CD4-positive, alpha-beta T cell treated with Interleukin-4 for 4 hours (primary cell): ENCODE measurements at places on chromosomes 13 and 19.

- no peak for DNase-seq
Measured at GRCh38 chr19:33052352-33052972, 12.2 kb downstream of the RHPN2 start.

DNA sequence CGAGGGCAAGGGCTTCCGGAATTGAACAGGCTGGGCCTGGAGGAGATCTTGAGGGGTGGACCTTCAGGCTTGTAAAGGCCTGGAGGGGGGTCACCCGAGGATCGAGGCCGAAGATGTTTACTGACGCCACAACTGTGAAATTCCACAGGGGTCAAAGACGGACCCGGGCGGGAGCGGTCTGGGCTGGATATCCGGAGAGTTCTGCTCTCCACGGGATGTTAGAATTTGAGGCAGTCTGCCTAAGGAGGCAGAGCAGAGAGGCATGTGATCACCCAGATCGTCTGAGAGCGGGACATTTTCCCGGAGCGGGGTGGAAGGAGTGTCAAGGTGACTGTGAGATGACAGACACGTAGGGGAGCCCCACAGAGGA lies 13.2 kb downstream of the KLHL26 start:
- no peak for DNase-seq

DNA sequence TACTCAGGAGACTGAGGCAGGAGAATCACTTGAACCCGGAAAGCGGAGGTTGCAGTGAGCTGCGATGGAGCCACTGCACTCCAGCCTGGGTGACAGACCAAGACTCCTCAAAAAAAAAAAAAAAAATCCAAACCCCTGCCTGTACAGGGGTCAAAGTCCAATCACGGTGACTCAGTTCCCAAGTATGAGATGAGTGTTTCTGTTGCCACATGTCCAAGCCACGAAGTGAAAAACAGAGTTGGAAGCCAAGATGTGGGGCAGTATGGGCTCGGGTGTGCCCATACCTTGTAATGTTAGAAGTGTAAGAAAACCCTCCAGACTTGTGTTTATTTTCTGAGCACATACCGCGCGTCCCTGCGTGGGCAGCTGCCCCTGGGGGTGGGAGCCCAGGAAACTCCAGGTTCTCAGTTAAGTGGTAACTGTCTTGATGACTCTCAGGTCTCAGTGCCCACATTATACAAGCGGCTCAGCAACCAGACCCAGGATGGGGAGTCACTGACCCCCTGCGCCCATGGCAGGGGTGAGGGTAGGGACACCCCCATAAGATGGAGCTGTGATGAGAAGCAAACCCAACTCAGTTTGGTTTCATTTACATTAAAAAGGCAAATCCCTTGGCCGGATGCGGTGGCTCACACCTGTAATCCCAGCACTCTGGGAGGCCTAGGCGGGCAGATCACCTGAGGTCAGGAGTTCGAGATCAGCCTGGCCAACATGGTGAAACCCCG lies 1.2 kb upstream of the GPX4 start:
- DNase-seq: peak; percentile 87

DNA sequence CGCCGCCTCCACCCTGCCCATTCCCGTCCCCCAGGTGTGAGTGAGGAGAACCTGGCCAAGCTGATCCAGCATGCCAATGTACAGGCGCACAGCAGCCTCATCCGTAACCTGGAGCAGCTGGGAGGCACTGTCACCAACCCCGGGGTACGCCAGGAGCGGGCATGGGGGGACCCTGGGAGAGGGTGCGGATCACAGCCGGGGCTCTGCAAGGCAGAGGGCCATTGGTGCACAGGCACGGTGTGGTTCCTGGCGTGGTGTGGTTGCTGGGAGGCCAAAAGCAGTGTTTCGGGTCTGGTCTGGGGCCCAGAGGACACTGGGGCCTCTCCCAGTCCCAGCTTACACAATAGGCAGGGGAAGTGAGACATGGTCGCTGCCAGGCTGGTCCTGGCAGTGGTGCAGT lies 8.3 kb downstream of the STXBP2 start:
- no peak for DNase-seq

GRCh38 chr13:39148513-39148961 lies 110.3 kb downstream of the NHLRC3 start:
- DNase-seq: no peak

- DNase-seq: no peak
Measured at GRCh38 chr13:98797456-98797855, 45.0 kb upstream of the SLC15A1 start.
